ENCODE measurements at places on chromosomes 6 and 20.

DNA sequence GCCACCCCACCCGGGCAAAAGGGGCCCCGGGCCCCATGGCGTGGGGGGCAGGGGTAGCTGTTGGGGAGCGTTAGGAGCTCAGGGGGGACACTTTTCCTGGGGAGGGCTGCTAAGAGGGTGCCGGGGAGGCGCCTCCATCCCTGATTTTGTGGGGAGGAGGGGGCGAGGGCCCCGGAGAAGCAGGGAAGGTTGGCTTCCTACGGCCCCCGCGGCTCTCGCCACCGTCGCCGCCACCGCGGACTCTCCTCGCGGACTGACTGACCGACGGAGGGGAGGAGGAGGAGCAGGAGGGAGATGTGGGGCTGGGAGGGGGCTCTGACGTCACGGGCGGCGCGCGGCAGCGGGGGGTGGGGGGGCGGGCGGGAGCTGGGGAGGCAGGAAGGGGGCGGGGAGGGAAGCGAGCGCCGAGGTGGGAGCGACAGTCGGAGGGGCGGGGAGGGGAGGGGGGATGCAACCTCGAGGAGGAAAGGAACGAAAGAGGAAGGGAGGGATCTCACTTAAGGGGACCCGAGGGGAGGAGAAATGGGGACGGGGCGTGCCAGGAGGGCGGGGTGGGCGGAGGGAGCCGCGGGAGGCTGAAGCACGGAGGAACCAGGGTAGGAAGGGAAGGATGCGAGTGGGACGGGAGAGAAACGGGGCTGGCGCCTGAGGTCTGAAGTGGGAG is 5.1 kb downstream of the GABBR1 start:
- DNase-seq = peak; percentile 90

- DNase-seq = peak; percentile 27
These were observed 171.1 kb downstream of the ADAT2 start for GRCh38 chr6:143279385-143279784.

- no peak for DNase-seq
These were observed 43.8 kb downstream of the RALGAPA2 start for GRCh38 chr20:20668639-20669038.

GRCh38 chr20:13261460-13262301 is 40.6 kb downstream of the ISM1 start:
- peak; percentile 23 for DNase-seq

DNA sequence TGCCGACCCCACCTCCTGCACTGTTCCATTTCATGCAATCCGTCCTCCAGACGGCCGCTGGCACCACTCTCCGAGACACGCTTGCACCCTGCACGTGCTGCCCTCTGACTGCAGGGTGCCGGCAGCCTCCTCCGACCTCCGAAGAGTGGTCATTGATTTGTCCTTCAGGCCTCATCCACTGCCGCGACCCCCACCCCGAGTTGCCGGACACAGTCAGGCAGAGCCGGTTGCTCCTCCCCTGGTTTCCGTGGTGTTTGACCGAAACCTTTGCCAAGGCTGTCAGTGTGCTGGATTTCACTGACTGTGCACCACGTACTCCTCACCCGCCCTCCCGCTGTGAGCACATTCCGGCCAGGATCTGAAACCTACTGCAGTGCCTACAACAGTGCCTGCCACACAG is 156.4 kb upstream of the PDE10A start:
- DNase-seq = no peak

GRCh38 chr6:126628125-126628524 is 288.2 kb downstream of the CENPW start:
- DNase-seq = no peak

DNA sequence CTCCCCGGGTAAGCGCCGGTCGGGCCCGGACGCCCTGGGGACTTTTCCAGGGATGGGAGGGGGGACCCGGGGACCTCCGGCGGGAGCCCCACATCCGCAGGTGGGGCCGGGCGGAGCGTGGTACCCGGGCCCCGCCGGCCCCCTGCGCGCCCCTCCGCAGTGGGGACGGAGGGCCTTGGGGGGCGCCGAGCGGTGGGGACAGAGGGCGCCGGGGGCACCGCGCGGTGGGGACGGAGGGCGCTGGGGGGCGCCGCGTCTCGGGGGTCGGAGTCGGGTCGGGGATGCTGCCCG is 270 bp downstream of the PLEKHG1 start:
- no peak for DNase-seq

- DNase-seq = peak; percentile 65
These were observed 6.6 kb downstream of the TRIM15 start for GRCh38 chr6:30169658-30170614.

GRCh38 chr6:151374036-151374683 is 17.2 kb downstream of the ZBTB2 start:
- no peak for DNase-seq

- DNase-seq = peak; percentile 91
These were observed 45.3 kb upstream of the PRELID3B start for GRCh38 chr20:59087829-59088433.

DNA sequence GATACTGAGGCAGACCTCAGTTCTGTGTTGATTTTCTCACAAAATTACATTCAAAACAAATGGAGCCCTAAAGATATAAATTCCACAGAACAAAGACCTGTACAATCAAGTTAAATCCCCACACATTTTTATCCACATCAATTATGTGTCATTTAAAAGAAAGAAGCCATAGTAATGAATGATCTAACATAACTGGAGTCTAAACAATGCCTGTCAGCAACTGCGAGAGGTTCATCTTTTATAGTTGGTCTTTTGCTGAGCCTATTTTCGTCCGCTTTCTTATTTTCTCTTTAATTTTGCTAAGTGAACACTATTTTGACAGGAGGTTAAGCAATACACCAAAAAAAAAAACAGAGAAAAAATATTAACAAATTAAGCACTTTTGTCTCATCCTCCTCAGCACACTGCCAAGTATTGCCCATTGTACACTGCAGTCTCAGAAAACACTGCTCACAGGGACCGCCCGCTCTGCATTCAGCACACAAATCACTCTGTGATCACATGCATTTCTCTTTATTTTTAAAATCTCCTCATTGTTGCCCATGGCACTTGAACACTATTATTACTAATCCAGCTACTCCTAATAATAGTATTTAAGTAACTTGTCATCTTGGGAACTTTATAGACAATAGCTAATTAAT is 140.8 kb downstream of the BTBD9 start:
- no peak for DNase-seq

- DNase-seq = no peak
These were observed at the start of gene GPSM3 for GRCh38 chr6:32192608-32193039. TSS of gene GPSM3 (minus strand) at chr6:32192643. CDS start at chr6:32192513, 130 bp downstream.

DNA sequence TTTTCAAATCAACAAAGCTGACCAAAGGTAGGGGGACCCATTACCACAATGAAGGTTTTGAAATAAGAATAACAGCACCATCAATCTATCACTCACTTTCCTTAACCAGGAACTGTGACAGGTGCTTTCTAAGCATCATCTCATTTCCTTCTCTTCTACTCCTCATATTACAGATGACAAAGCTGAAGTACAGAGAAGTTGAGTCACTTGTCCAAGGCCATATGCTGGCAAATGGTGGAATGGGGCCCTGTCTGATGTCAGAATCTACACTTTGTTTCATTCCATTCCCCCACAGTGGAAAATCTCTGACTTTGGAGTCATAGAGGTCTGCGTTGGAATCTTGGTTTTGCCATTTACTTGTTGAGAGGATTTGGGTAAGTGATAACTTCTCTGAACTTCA is 222.5 kb upstream of the LRFN2 start:
- DNase-seq = no peak

DNA sequence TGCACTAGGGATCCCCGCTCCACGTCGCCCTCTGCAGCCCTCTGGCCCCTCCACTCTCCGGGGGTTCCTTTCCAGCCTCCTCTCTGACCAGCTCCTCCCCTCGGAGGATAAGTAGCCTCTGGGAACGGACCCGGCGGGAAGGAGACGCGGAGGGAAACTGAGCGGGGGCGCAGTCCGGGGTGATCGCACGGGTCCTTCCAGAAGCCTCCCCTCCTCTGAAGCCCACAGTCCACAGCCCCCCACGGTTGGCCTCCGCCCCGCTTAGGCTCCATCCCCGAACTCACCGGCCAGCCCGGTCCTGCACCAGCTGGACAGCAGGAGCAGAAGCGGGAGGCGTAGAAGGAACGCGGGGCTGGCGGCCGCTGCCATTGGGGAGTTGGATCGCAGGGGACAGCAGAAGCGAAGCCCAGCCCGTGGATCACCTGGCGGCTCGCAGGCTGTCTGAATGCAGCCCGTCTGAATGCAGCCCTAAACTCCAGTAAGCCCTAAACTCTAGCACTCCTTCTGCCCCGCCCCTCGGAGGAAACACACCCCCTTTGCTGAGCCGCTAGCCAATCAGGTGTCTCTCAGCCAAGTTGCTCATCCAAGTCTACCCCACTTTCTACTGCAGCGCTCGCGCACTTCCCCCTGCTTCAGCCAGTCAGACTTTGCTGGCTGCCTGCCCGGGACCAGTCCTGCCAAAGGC is at the start of gene RAET1G:
RAET1G (minus strand) TSS at position 480 of the 685 bp plus-strand sequence; CDS start at position 369, 111 bp downstream.
- DNase-seq = peak; percentile 91

DNA sequence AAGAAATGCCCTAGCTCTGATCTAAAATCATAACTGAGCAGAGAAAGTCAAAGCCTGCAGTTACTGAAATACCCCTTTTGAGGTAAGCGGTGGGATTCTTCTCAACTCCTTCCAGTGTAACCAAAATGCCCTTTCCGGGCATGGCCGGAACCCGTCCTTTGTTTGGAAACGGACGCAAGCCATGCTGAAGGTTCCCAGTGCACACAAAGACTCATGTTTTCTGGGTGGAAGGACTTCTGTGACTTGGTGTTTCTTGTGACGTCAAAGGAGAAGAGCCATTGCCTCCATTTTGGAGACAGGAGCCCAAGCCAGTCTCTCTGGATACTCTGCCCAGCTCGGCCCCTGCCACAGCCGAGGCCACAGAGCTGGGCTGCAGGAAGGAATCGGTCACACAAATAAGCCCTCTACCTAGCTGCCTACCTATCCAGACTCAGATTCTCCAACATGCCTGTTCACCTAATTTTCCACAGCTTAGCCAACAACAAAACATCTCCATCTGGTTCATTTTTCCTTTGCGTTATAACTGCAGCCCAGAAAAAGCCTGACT is 182.8 kb downstream of the TBXT start:
- DNase-seq = no peak
